ENCODE measurements at places on chromosomes 6 and 20.

DNA sequence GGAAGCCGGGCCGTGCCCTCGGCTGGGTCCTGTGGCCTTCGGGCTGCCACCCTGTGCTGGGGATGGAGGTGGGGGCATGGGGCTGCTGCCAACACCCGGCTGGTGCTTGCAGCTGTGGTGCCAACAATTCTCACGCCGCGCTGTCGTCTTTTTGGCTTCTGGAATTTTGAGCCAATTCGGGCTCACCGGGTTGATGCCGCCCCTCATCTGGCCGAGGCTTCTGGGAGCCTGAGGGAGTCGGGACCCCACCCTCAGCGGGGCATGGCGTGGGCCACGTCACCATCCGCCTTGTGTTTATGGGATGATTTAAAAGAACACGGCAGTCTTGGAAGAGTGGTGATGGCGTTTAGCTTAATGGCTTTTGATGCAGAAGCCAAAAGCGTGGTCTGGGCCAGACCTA, 8.7 kb upstream of the NPBWR2 start:
- DNase-seq, result no peak

- no peak for DNase-seq
Observed at GRCh38 chr6:153129873-153130514, 1.1 kb downstream of the RGS17 start.

DNA sequence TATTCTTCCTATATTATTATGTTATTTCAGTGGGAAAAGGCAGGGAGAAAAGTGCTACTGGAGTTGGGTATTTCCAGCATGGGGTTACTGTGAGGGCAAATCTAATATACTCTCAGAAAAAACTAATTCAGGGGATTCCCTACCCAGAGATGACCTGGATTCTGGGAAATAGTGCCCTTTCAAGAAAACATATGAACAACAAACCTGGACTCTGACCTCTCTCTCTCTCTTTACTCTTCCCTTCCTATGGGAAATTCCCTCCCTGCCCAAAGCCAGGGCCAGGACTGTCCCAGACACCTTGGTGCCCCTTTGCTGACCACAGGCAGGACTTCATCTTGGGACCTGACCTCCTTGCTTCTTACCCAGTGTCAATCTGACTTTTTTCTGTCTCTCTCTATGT, 1.6 kb upstream of the UBD start:
- DNase-seq, result no peak

DNA sequence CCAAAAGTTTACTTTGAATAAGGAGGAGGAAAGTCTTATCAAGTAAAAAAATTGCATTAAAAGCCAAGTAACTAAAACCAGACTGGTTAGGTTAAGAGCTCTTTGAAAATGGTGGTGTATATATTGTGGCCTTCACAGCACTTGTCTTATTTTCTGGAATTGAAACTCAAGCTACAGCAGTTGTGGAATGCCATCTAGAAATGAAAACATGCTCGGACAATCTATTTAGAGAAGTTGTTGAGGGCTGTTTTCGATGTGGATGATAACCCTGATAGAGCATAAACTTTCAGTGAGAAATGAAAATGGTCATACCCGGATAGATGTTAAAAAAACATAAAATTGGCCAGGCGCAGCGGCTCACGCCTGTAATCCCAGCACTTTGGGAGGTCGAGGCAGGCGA, 47.0 kb downstream of the ARID1B start:
- DNase-seq, result no peak

GRCh38 chr6:16056263-16056870, 72.5 kb upstream of the MYLIP start:
- DNase-seq, result no peak

GRCh38 chr6:148713921-148714320, 32.9 kb upstream of the UST start:
- DNase-seq, result no peak

- DNase-seq, result no peak
Observed at GRCh38 chr6:92977018-92977417, 442.3 kb downstream of the EPHA7 start.

DNA sequence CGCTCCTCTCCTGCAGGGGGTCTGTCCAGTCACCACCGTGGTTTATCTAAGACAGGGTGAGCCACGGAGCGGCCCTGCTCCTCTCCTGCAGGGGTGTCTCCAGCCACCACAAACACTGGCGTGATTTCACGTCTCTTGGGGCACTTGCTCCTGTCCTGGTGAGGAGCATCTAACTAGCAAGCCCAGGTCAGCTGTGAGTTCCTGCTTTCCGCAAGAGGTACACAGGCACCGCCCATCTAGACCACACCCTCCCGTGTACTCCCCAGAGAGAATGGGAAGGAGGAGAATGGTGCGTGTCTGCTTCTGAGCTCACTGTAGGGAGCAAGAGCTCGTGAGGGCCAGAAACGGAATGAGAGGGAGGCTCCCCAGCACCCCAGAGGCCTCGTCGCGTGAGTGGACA, 40.7 kb downstream of the DACT2 start:
- no peak for DNase-seq

GRCh38 chr20:54793291-54793992, 318.0 kb downstream of the DOK5 start:
- DNase-seq, result no peak

DNA sequence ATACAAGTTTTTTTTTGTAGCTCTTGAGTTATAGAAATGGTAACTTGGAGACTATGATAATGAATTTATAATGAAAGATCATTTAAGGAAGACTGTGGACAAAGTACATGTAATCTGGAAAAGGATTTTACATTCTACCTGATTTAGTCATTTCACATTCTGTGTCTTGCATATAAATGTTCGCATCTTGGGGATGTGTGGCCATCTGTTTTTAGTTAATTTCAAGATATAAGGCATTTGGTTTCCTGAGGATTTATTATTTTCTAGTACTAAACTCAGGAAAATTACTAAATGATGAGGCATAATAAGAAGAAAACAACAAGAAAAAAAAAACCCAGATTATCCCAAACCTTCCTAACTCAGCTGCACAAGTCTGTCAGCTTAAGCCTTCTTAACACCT, 112.7 kb upstream of the PRL start:
- no peak for DNase-seq

DNA sequence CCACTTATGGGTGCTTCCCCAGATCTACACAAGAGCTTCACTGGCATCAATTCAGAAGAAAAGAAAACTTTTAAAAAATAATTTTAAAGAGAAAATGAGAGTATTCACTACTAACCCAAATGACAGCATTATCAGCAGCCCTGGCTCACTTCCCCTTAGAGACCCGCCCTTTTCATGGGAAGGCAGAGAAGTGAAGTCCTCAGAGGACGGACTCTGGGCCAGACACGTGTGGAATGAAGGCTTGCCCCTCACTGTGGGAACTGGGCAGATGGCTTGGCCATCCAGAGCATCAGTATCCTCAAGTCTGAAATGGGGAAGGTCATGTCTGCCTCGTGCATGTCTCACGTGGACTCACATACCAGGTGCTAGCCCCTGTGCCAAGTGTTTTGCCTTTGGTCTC, 63.5 kb downstream of the JAG1 start:
- DNase-seq, result no peak

- no peak for DNase-seq
Observed at GRCh38 chr6:90490030-90490716, 96.7 kb downstream of the MAP3K7 start.

- DNase-seq, result no peak
Observed at GRCh38 chr6:29908710-29909109, 33.6 kb upstream of the HLA-A start.

GRCh38 chr6:69089539-69089938, 454.5 kb downstream of the ADGRB3 start:
- DNase-seq, result no peak

GRCh38 chr6:96899019-96899418, 1.3 kb upstream of the NDUFAF4 start:
- no peak for DNase-seq

DNA sequence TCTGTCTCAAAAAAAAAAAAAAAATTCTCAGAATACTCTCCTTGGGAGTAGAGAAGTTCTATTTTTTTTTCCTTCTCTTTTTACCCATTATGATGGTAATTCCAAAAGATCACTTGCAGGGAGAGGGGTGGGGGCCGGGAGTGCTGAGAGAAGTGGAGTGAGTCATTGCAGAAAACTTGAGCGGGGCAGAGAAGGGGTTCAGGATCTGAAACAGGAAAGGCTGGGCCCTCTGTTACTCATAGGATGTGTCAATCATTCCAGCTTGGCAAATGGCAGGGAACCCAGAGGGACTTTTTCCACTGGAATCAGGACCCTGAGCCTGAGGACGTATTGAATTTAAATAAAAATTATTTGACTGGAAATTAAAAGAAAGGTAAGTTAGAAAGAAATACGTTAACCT, 111.4 kb upstream of the ARMC2 start:
- DNase-seq, result no peak

DNA sequence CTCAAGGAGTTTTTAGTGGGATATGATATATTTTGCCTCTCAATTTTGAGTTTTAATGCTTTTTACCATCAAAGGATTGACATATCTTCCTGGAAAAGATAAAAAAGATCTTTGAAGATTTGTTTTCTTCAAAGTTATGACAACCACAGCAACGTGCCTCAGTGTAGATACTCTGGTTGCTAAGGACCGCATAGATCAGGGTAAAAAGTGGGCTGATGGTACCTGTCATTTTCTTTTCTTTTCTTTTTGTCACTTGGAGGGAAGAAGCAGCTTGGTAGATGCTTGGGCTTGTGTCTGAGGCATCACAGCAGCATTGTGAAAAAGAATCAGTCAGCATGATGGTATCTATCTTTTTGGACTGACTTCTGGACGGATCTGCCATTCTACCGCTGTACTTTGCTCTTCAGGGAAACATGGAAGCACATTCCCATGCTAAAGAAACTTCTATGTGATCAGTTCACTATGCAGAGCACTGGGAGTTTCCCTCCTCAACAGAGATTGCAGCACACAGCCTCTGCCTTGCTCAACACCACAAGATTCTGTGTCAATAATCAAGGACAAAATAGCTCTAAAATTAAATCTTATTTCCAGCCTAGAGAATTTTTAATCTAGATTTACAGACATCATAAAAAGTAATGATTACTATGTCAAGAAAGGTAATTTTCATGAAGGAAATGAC, 54.8 kb upstream of the SGK1 start:
- DNase-seq, result no peak

- no peak for DNase-seq
Observed at GRCh38 chr20:49859011-49859410, 46.4 kb downstream of the SLC9A8 start.

DNA sequence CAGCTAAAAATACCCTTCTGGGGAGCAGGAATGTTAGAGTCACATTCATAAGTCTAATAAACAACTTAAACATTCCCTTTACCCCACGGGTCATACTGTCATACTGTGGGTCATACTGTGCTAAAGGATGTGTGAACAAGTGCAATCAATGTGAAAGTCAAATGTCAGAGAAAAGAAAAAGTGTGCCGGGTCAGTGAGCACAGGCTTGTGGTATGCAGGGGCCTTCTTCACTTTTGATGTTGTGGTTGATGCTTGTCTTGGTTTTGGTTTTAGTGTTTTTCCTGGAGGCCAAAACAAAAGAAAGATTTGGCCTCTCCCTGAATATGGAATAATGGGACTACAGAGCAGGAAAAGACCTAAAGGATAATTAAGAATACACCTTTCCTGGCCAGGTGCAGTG, 267.9 kb upstream of the PLN start:
- DNase-seq, result no peak

GRCh38 chr6:32868257-32868788, 14.3 kb downstream of the PSMB9 start:
- DNase-seq, result peak; percentile 43

DNA sequence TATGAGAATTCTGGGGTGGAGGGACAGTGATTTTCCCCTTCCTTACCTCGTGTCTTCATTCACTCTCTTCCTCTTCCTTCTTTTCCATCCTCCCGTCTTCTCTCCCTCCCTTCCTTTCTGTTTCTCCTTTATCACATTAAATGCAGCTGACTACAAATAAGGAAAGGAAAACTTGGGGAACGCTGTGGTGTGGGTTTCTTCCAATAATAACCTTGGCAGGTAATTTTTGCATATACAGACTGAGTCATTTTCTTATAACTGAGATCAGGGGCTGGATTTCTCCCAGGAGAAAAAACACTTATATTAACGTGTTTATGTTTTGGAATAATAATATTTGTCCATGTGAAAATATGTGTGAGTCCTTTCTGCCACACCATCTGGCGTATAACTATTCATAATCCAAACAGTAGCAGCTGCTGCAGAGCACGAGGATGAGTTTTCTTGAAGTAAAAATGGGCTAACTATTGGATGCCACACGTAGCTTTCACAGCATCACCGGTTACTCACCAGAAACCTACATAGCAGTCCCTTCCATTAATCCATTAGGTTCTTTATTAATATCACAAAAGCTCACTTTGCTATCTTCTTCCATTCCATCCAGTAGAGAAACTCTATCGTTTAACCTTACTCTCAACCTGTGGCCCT, 139.2 kb upstream of the SASH1 start:
- DNase-seq, result no peak

GRCh38 chr20:19115581-19115980, 96.9 kb upstream of the SLC24A3 start:
- DNase-seq, result no peak

- DNase-seq, result no peak
Observed at GRCh38 chr6:44511126-44511525, 123.6 kb downstream of the CDC5L start.

DNA sequence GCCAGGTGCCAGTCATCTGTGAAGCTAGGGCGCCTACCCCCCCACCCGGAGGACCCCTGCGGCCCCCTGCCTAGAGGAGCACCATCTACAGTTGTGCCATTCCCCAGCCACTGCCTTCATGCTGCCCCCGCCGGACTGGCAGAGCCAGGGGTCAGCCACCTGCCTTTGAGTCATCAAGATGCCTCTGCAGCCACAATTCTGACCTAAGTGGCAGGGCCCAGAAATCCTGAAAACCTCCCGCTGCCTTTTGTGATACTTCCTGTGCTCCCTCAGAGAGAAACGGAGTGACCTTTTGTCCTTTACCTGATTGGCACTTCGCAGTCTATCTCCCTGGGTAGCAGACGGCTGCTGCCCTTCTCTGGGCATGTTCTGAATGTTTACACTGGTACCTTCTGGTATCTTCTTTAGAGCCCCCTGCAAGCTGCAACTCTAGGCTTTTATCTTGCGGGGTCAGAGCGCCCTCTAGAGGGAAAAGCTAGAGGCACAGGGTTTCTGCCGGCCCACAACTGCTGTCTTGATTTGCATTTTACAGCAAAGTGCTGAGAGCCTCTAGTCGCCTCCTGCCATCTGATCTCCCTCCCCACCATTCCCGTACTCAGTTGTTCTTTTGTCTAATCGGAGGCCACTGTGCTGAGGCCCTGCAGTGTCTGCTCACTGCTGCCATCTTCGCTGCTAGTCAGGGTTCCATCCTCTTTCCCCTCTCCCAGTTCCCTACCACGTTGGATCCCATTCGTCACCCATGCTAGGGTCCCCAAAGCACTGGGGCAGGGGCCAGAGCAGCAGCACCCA, 26.9 kb downstream of the SPATA2 start:
- DNase-seq, result peak; percentile 80

GRCh38 chr6:4511641-4512020, 264.6 kb upstream of the CDYL start:
- no peak for DNase-seq

- DNase-seq, result no peak
Observed at GRCh38 chr6:25788305-25788922, 33.9 kb downstream of the SLC17A4 start.

- no peak for DNase-seq
Observed at GRCh38 chr6:144749263-144749662, 464.1 kb downstream of the UTRN start.

- no peak for DNase-seq
Observed at GRCh38 chr20:872855-873520, 39.5 kb downstream of the FAM110A start.
